ENCODE measurements at places on chromosomes 3 and 15.

- no peak for DNase-seq
These were observed 85.4 kb downstream of the ZNF385D start for GRCh38 chr3:21665444-21666100.

DNA sequence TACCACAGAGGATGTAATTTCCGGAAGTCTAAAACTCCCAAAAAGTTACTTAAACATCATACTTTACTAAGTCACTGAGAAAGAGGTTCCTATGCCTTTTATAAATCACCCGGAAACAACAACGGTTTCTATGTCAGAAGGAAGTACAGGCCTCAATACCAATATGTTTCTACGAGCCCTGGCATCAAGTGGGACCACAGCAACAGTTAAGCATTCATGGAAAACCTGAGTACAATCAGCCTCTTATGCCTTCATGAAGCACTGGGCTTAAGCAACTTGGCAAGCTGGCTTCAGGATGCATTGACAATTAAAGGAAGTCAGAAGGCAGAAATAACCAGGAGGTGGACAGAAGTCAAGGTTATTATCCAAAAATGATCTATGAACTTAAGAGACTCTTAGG, 19.1 kb upstream of the B3GNT5 start:
- DNase-seq: no peak

DNA sequence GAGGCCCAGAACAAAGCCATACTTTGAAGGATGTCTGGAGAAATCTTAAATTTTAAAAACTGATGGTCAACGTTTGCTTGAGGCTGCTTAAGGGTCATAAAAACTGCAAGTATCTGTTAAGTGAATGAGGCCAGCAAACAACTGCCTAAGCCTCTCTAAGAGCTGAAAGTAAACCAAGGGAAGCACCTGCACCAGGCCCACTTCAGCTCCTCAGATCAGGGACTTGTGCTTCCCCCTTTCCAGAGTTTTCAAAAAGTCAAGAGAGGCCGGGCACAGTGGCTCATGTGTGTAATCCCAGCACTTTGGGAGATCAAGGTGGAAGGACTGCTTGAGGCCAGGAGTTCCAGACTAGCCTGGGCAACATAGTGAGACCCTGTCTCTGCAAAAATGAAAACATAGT, 9.1 kb downstream of the FBXL22 start:
- no peak for DNase-seq

DNA sequence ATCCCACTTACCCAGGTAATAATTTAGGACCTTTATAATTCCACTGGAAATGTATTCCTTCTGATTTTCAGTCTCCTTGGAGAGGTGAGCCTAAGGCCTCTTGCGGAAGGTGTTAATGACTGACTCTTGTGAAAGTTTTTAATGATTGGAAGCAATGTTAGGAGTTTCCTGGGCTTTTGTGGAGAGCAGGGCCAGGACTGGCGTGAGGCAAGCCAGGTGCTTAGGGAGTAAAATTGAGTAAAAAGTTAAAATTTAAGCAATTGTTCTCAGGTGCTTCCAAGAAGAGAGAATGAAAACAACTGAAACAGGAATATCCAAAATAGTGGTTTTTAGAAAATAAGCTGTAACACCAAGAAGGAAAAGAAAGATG, 130.6 kb upstream of the TGFBR2 start:
- DNase-seq: no peak

DNA sequence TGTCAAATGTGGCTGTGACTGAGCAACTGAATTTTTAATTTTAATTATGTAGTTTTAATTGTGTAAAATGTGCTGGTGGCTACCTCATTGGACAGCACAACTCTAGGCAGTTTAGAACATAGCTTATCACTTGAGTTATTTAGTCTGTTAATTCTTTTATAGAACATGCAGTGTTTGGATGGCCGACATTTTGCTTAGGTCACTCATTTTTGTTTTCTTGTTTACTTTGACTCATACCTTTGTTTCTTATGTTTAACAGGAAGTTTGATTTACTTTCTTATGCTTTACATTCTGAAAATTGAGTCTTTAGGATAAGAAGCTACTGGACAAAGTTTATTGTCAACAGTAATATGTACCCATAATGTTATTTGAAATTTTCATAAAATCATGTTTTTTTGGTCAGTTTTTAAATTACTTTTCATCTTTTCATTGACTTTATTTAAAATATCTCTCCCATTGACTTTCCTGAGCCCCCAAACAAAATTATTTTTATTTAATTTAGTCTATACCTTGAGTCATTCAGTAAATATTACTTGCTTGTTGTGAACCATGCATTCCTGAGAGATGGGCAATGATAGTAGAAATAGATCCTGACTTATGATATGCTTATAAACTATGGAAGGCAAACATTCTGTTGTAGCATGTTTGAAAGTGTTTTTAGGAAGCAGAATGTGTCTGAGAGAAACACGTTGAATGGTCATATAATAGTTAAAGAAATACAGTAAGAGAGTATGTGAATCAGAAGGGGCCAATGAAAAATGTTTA, 60.6 kb downstream of the TCF12 start:
- no peak for DNase-seq

DNA sequence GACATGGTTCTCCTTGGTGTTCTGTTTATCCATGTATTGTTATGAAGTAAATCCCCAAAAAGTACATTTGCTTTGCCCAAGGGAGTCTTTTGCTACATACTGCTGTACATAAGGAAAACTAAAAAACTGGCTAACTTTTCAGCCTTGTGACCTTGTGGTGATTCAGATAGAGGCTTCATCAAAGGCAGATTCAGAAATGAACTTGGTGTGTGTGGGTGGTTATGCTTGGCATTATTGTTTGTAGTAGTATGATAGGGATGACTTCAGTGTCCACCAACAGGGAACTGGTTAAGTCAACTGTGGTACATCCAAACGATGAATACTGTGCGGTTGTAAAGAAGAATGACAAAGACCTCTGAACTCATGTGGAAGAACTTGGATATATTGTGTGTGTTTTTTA, 75.6 kb upstream of the CHRNB4 start:
- DNase-seq: no peak

GRCh38 chr3:37645517-37646380, 215.9 kb upstream of the CTDSPL start:
- no peak for DNase-seq

DNA sequence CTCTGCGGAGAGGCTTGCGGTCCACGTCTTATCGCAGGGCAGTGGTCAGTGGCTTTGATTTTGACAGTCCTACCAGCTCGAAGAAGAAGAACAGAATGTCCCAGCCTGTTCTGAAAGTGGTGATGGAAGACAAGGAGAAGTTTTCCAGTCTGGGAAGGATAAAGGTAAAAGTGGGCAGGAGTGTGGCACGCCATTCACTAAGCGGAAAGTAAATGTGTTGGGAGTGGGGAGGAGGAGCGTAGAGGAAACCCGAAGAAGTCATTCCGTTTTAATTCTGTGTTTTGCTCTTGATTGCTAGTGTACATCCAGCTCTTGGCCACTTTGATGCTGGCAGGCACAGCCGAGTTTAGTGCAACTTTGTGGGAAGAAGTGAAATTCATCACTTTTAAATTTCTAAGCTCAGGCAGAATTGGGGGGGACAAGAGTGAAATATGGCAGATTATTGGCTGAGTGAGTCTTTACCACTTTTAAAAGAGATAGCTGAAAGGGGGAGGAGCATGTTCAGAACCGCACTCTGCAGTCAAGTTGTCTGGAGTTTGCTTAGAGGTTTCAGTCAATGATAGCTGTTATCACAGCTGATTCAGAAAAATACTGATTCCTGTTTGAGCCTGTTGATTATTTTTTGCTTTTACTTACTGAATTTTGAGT, 1.8 kb downstream of the ARHGEF26 start:
- no peak for DNase-seq

DNA sequence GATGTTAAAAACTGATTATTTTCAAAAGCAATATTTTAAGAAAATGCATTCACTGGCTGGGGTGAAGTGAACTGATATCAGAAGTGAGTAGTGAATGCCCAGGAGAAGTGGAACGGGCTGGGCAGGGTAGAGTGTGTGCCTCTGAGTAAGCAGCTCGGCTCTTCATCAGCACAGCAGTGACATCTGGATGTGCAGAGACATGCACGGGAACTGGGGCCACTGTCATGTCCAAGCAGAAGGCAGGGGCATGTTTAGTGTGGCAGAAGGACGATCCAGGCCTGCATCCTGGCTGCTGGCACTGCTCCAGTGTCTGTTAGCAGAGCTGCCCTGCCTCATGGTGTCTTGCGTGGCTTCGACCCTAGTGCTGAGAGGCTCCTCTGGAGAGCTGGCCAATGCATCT, 305.6 kb upstream of the LRRFIP2 start:
- no peak for DNase-seq

GRCh38 chr3:122989856-122990575, 37.5 kb downstream of the SEMA5B start:
- no peak for DNase-seq

DNA sequence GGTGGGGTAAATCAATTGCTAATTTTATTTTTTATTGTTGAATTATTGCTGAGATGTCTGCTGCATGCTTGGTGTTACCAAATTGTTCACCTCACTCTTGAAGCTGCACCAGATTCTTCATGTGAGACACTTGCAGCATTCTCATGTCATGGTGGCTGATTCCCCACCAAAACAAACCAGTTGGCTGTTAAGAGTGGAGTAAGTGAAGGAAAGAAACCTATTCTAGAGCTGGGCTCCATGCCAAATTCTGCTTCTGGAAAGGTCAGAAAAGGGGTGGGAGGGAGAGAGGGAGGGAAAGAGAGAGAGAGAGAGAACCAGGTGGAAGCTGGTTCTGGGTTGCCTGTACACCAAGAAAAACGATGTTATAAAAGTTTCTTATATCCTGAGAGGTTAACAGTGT, 317.5 kb upstream of the THRB start:
- no peak for DNase-seq

DNA sequence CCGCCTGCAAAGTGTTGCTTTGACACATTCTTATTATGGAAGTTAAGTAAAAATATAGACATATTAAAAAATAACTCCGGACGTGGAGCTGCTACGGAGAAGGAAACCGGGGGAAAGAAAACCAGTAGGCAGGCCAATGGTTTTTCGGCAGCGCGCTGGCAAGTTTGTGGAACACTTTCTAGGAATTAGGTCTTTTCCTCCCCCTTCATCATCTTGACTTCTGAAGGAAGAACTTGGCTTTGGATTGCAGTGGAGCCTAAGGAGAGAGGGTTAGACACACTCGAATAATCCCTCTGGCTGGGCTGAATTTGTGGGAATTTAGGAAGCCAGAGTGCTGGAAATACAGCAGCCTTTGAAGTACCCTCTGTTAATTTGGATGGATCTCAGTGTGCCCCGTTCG, 317 bp downstream of the ROBO2 start:
- DNase-seq: no peak

- no peak for DNase-seq
These were observed 10.9 kb upstream of the NCKIPSD start for GRCh38 chr3:48696601-48697000.

DNA sequence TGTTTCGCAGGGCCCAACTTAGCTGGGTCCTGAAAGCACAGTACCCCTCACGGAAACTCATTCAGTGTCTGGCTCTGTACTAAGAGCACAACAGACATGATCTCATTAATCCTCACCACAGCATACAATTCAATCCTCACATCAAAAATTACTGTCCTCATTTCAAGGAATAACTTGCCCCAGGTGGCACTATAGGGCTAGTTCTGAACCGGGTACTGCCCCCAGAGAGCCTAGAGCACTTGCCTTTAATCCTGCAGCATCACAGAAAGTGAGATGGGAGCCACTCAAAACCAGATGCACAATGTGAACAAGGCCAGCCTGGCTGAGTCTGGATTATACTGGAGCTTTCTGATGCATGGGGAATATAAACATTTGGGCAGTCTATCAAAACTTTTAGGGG, 122.6 kb downstream of the OSBPL10 start:
- DNase-seq: no peak

GRCh38 chr3:1010228-1010627, 82.6 kb upstream of the CNTN6 start:
- DNase-seq: no peak

- DNase-seq: peak; percentile 64
These were observed 34.8 kb upstream of the RPL32 start for GRCh38 chr3:12875857-12876836.

DNA sequence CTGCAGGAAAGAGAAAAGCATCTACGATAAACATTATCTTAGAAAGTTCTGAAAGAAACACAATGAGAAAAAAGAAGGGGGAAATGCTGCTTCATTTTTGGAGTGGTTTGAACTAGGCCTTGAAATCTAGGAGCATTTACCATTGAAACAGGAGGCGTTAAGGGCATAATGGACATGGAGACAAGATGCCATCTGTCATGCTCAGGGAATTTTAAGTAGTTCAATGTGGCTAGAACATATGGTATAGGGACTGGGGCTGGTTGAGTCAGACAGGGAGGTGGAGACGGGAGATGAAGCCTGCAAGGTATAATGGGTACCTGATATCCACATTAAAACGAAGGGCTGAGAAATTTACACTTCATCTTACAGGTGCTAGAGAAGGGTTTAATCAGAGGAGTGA, 10.4 kb upstream of the PLAAT1 start:
- DNase-seq: no peak

- no peak for DNase-seq
These were observed 139.0 kb downstream of the CTNNB1 start for GRCh38 chr3:41338276-41338675.

GRCh38 chr15:29126821-29127461, 142.7 kb downstream of the NSMCE3 start:
- DNase-seq: no peak

DNA sequence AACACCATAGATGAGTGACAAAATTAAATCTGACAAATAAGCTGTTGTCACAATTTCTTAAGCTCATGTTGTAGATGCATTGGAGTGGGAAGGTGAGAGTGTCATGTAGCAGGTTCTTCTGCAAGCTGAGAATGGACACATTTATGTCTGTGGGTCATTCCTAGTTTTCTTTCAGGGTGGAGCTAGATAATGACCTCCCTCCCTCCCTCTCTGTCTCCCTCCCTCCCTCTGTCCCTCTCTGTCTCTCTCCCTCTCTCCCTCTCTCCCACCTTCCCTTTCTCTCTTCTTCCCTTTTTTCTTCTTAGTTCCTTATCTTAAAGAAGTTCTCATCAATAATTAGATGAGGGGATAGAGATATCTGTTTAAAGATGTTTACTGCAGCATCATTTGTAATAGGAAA, 36.0 kb downstream of the PXYLP1 start:
- DNase-seq: no peak

- DNase-seq: no peak
These were observed 9.2 kb upstream of the GRIP2 start for GRCh38 chr3:14549256-14549919.

DNA sequence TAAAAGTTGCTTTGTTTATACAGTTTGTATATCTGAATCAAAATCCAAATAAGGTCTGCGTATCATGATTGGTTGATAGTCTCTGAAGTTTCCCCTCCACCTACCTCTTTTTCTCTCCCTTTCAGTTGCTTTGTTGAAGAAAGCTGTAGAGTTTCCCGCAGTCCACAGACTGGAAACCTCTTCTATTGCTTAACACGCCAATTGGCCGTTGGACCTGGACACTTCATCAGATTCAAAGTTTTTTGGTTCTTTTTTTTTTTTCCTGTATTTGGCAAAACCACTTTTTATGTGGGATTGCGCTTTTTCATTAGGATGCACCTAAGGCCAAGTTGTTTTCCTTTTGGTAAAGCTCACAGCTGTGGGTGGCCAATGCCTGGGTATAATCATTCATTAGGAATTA, 14.5 kb upstream of the TM4SF1 start:
- DNase-seq: no peak
